ENCODE measurements at places on chromosomes 2 and 18.
A peak's percentile ranks its signal among the peaks of the same experiment; 100 is the strongest.

- no peak for DNase-seq
Measured at GRCh38 chr2:231634951-231635875, 42.5 kb downstream of the TEX44 start.

DNA sequence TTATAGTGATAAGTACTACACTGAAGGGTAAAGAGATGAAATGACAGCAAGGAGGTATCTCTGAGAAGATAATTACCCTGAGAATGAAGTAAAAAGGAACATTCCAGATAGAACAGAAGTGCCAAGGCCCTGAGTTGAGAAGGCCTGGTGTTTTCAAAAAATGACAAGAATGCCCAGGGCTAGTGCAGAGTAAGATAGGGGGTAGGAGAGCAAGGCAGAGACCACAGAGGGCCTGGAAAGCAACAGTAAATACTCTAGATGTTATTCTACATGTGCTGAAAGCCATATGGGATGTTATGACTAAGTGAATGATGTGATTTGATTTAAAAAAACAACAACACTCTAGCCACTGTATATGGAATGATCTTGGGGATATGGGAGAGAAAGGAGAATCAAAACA is 52.3 kb downstream of the BAZ2B start:
- no peak for DNase-seq

- no peak for DNase-seq
Measured at GRCh38 chr2:223363085-223363484, 239.1 kb downstream of the SCG2 start.

DNA sequence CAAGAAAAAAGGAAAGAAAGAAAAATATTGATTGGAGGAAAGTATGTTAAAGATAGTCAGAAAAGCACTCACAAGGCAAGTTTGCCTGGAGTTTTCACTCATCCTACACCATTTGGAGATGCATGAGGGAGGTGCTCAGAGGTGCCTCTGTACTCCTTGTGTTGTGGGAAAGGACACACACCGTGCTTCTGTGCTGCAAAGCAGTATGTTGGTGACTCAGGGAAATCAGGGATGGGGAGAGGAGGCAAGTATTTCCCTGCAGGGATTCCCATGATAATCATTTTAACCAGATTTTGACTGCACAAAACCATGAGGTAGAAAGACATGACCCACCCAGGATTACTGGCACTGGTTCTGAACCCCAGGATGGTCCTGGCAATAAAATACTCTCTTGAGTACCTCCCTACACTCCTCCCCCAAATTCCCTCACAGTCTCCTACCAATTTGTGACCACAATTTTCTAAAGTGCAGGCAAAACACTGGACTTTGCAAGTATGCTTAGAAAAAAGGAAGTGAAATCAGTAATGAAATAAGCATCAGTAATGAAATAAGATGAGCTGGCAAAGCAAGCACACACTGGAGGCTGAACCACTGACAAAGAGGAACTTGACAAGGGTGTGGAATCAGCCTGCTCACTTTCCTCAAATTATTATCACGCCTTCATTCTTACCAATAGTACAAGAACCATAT is 155.5 kb upstream of the ACVR2A start:
- no peak for DNase-seq

- no peak for DNase-seq
Measured at GRCh38 chr2:5885451-5886173, 193.4 kb downstream of the SOX11 start.

DNA sequence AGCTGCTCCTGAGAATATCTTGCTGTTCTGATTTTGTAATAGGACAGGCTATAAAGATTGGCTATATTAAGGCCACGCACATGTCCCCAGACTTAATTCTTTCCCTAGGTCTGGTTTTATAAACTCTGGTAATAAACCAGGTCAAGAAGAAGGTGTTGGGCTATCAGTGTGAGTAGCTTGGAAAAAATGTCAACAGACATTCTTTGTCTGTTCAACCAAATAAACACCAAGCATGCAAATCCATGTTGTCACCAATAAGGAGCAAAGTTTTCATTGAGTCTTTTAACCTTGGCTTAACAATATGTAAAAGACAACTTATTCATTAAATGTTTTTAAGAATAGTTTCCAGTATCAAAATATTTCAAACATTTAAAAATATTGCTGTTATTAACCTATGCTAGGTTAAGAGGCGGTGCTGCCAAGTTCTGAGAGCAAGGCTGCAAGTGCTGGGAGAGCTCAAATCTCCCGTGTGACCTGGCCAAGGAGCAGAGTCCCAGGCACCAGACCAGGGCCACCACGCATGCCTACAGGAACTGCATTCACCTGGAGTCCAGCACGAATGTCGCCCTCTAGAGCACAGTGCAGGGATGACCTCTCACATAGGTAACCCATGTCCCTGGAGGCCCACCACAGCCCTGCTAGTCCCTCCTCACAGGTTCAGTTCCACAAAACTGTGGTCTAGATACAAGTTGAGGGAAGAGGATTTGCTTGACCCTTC is 120.5 kb upstream of the POU3F3 start:
- no peak for DNase-seq

- no peak for DNase-seq
Measured at GRCh38 chr2:156538083-156538504, 101.9 kb downstream of the GPD2 start.

DNA sequence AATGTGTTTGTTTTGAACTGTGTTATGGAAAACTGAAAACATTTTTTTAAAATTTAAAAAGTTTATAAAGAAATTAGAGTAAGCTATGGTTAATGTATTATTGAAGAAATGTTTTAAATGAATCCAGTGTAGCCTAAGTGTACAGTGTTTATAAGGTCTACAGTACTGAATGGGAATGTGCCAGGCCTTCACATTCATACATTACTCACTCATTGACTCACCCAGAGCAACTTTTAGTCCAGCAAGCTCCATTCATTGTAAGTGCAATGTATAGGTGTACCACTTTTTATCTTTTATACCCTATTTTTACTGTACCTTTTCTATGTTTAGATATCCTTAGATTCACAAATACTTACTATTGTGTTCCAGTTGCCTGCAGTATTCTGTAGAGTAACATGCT is 215.1 kb upstream of the THUMPD2 start:
- peak; percentile 48 for DNase-seq

DNA sequence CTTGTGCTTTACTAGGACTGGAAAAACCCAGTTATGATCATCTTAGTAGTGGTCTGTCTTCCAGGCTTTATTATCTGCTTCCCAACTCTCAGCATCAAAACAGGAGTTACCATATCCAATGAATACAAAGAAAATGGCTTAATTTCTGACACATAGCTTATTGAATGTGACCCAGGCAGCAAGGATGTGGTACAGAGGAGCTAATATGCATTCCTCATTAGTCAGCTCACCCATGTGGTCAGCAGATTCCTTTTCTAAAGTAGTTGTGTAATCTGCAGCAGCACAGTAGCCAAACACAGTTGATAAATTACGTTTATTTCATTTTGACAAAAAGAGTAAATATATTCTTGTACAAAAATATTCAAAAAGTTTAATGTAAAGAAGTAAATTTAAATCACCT is 43.6 kb downstream of the TSPYL6 start:
- peak; percentile 89 for DNase-seq

DNA sequence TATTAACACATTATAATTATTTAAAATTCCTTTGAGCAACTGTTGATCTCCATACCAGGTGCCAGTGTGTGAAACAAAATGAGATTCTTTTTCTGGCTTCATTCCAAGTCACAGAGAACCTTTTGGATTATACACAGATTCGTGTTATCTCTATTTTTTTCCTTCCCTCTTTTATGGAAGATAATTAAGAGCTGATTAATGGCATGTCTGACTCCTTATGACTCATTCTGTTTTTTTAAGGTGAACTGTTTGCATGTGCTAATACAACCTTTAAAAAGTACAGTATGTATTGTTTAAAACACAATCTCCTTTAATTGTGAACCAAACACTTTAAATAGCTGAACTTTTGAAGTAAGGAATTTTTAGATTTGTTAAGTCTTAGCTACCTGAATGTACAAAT is 39.3 kb downstream of the PELI1 start:
- DNase-seq = no peak

Measured in GM04503 (cell line).